AG04450 (cell line): ENCODE measurements at places on chromosomes 5 and 9. TPM values are rescaled to one million over a fixed set of nuclear protein-coding genes. Genes with fewer than 3 reads are reported as not detected.

DNA sequence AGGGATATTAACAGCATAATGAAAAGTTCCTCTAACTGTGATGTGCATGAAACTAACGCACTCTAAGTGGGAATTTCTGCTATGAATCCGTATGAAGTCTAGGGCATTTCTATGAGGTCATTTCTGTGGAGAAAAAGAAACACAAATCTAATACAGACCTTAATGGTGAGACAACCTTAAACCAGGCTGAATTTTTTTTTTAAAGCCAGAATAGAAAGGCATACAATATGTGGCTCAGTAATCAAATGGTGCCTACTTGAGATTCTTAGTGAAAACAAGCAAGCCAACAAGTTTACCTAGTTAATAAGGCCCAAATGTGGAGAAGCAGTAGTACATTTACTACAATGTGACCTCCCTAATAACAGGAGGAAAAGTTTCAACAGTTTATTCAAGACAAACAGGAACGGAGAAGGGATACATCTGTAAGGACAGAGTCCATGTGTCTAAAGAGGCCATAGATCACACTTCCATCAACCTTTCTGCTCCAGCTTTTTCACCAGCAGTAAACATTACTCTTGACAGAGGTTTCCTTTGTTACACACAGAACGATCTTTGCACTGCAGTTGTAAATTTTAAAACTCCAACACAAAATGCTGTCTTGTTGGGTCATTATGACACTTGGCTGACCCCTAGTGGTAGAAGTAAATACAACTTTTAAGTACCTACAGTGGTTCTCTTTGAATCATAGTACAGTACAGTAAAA is 26.2 kb downstream of the CARNMT1 start:
- DNase-seq = peak; percentile 78

- DNase-seq = no peak
Observed at GRCh38 chr5:40273936-40274335, 405.8 kb upstream of the PTGER4 start.

DNA sequence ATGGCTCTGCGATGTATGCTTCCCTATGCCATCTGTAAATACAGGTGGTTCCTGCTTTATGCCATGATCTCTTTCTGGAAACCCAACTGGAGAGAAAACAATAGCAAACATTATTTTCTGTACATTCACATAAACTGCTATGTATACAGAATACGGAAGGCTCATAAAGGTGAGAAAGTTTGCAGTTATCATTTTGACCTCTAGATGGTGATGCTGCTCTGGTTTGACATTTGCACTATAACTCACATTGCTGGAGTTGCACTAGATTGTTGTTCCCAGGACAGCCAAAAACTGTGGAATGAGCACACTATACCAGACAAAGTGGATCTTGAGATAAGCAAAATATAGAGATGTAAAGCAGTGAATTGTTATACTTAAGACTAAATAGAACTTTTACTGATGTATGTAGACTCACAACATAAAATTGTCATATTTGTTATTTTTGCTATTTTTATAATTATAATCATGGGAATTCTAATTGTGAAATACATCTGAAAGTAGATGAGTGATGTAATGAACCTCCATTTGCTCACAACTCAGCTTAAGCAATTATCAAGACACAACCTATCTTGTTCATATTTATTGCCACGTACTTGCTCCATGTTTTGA is 246.5 kb downstream of the PTPRD start:
- no peak for DNase-seq

DMRTA1 gene
- polyA plus RNA-seq = 0.05 and 0.07 TPM in 2 replicates

DMRT3 gene
- polyA plus RNA-seq = not detected in 2 replicates
